GOT3 (cell line): ENCODE measurements at places on chromosomes 7 and 10.

- no peak for DNase-seq
Measured at GRCh38 chr7:98133621-98134303, 27.1 kb downstream of the LMTK2 start.

GRCh38 chr7:50653981-50654425 lies 88.8 kb upstream of the DDC start:
- no peak for DNase-seq

GRCh38 chr7:91287371-91288084 lies 23.3 kb downstream of the FZD1 start:
- no peak for DNase-seq

DNA sequence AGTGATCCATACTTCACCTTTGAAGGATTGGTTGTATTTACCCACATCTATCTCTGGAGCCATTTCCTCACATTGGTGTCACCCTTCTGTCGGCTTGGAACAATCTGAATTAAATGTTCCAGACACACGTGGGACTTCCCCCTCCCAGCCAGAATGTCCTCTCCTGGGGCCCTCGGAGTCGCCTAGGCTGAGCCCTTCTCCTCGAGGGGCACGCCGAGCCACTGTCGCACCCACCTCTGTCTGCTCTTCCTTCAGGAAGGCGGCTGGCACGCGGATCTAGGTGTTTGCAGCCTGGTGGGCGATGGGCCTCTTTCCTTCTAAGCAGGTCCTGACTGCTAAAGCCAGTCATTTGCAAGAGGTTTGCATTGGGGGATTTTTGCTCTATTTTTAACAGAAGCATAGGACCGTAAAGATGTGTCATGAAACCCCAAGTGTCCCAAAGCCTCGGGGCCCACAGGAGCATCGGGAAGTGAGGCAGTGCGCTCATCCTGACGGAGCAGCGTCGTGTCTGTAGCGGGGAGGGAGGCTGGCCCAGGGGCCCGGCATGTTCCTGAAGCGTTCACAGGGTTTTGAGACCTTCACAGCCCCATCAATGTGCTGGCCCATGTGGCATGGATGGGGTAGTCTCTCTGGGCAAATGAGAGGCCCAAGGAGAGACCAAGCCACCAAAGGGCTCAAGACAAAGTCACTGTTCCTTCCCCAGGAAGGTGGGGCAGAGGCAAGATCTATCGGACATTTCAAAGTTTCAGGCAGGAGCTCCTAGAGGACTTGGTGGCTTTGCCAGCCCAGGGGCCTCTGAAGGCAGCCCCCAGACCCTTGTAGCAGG lies 86.7 kb downstream of the RGS10 start:
- no peak for DNase-seq
